Left kidney (tissue), 8 donors: ENCODE measurements at places on chromosomes 2 and 18.
A peak's percentile ranks its signal among the peaks of the same experiment; 100 is the strongest.

DNA sequence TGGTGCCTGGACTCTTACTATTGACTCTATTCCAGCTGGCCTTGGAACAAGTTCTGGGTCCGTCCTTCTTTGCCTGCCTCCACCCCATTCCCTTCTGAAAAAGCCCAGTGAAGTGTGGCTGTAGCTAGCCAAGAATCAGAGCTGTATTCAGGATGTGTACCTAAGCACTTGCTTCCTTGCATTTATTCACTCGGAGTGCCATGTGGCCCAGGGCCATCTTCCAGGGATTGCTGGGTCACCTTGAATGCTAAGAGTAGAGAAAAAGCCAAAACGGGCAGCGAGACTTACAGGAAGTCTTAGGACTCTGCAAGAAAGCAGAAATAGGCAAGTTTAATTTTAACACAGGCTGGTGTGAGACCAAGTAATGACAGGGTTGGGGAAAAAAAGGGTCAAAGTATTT lies 4.1 kb downstream of the ITGA6 start:
- no peak for DNase-seq

DNA sequence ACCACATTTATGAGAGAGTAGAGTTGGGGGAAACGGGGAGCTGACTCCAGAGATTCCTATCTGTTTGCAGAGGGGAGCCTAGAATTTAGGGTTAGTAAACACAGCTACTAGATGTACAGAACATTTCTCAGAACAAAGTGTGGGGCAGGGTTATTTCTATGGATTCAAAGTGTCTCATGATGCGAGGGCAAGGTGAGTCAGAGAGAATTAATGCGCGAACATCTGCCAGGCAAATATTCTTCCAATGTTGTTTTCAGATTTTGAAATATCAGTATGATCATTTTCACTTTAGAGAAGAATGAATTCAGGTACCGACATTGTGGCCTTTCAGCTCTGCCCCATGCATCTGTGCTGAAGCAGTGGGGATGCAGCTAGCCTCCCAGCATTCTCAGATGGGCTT lies 2.0 kb upstream of the DSEL start:
- DNase-seq, result no peak

- DNase-seq, result no peak
Observed at GRCh38 chr2:43944915-43945314, 50.9 kb downstream of the LRPPRC start.

- DNase-seq, result no peak
Observed at GRCh38 chr18:58491113-58491696, 137.7 kb downstream of the ALPK2 start.

DNA sequence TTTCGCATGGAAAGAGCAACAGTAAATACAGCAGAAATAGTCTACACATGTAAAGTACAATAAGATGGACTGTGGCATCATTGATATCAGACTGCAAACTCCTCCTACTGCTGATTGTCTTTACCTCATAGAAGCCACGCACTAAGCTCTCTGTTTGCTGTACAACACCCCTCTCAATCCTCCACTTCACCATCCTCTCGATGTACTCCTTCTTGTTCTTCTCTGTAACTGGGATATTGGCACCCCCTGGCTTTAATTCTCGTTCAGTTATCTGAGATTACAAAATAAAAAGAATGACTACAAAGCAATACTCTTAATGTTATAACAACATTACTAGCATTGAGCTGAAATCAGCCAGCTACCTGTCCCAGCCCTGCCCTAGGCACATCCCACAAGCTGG lies 49.3 kb upstream of the STK17B start:
- no peak for DNase-seq

- DNase-seq, result peak; percentile 53
Observed at GRCh38 chr18:9613550-9614400, 584 bp downstream of the PPP4R1 start.

- no peak for DNase-seq
Observed at GRCh38 chr2:1418566-1418965, 5.3 kb downstream of the TPO start.

GRCh38 chr18:46252759-46253158 lies 148.6 kb downstream of the HAUS1 start:
- no peak for DNase-seq

DNA sequence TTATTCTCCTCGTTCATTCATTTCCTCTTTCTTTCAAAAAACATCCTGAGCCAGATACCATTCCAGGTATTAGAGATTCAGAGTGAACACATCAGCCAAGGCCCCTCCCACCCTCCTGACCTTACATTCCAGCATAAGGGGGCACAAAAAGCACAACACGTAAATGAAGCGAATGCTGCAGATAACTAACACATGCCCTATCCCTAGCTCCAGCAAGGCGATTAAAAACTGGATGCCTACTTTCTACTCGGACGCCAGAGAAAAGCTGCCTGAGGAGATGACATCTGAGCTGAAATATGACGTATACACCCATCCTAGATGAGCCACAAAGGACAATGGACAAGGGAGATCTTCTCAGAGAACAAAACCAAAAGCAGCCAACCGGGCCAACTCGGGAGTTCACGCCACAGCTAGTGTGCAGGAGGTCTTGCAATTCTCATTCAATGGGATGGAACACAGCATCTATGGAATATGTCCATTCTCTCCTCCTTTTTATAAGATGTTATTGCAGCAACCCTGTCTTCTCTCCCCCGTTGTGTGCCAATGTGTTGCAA lies 33.5 kb downstream of the FEZ2 start:
- no peak for DNase-seq

- DNase-seq, result no peak
Observed at GRCh38 chr2:3094999-3095958, 282.3 kb downstream of the EIPR1 start.

GRCh38 chr2:120859814-120860578 lies 124.3 kb downstream of the GLI2 start:
- no peak for DNase-seq

DNA sequence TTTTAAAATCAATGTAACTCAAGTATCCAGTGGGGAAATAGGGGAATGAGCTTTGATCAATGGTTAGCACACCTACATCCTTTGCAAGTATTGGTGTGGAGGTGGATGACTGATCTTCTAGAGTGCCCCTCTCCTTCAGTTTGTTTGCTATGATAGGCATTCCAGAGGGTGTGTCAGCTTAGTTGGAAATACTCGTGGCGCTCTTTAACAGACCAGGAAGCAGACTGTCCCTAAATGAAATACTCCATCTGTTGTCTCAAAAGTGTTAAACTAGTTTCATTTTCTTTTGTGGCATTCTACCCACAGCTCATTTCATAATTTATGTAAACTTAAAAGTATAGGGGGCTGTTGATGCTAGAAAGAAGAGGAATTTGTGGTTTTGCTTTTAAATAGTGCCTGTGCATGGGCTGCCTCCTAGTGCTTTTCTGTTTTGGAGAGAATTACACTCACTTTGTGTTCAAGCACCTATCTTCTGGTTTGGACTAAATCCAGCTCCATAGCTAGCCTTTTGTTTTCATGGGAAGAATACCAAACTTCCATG lies 66.2 kb downstream of the STAT1 start:
- DNase-seq, result no peak

DNA sequence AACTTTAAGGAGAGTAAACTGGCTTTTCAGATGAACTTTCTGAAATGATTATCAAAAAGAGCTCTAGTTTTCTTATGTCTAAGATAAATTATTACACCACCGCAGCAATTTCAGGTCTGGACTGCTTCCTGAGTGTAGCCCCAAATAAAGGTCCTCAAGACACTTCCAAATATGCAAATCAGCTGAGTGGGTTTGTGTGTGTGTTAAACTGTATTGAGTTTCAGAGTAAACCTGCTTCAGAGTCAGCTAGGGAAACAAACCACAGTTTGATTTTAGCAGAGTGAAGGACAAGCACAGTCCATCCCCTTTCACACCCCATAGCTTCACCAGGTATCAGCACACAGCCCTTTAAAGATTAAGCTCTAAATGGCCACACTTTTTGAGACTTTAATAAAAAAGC lies 168.7 kb downstream of the NRXN1 start:
- no peak for DNase-seq

DNA sequence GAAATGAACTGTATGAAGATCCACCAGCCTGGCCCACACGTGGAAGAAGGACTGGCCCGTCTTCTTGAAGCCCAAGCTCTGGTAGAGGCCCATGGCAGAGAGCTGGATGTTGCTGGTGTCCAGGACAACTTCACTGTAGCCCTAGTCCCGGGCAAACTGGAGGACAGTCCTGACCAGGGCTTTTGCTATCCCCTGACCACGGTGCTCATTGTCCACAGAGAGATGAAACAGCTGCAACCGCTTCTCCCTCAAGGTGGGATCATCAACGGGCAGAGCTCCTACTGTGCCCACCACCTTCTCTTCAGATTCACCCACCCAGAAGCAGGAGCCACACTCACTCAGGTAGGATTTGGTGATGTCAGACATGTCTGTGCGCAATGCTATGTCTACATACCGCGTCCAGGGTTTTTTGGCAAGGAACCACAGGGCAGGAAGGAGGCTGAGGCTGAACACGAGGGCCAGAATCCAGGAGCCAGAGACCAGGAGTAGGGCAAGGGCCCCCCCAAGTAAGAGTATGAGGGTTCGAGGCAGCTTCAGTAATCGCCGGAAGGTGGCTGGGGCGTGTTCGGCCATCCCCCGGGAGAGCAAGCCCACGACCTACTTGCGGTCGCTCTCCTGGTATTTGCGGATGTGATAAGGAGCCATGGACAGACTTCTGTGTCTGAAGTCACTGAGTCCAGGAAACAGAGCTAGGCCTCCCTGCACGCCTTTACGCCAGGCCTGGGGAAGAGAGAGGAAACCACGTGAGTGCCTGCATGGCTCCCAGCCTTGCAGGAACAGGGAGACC lies 36.3 kb downstream of the TPRKB start:
- DNase-seq, result no peak

- DNase-seq, result no peak
Observed at GRCh38 chr2:211514049-211514448, 957.6 kb downstream of the CPS1 start.

DNA sequence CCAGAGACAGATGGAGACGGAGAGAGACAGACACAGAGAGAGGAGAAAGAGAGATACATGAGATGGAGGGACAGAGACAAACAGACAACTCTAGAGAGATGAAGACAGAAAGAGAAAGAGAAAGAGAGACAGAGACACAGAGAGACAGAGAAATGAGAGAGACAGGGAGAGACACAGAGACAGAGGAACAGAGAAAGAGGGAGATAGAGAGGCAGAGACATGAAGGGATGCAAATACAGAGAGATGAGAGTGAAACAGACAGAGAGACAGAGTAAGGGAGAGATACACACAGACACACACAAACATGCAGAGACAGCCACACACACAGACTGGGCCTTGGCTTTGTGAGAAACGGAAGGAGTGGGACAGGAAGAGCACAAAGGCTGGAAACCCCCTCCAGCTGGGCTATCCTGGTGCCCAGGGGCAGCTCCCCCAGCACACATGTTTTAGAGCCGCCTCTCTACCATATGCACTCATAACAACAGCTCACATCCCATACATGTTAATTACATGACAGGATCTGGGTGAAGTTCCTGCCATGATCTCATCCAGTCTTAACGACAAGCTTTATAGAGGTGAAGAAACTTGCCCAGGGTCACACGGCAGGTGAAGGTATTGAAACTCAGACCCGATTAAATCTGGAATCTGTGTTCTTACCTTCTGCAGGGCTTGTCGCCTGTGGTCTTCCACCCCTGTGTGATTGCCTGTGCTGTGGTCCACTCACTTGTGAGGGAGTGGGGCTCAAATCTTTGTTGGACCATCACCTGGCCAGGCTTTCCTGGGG lies 32.4 kb downstream of the IL18R1 start:
- no peak for DNase-seq

DNA sequence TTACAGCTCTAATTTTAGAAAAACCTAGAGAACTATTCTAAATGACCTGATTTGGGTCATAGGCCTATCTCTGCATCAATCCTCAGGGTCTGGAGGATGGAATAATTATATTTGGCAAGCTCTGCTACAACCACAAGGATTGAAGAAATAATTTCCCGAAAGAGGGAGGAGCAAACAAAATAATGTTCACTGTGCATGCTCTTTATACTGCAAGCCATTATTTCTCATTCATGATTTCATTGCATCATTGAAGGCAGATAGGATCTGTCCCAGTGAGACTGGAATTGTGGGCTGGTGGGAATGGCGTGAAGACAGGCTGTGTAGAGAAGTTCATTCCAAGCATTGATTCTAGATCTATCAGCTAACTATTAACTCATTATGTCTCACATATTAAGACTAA lies 12.7 kb upstream of the MAPRE2 start:
- DNase-seq, result no peak

- DNase-seq, result peak; percentile 18
Observed at GRCh38 chr18:12911025-12911928, 27.2 kb upstream of the PTPN2 start.

DNA sequence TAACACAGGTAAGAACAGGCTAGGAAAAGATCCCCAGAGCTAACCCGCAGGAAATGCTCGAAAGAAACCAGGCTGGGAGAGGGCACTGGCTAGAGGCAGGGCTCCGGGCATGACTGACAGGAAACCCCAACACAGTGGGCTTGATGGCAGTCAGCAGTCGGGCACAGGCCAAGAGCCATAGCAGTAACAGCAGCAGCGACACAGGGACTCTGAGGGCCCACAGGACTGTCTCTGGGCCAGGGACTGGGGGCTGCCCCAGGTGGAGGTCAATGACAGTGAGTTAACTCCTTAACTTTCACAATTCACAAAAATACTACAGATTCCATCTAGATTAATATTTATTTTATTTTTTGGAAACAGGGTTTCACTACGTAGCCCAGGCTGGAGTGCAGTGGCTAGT lies 37.3 kb upstream of the ASPRV1 start:
- DNase-seq, result no peak
